ENCODE measurements at places on chromosomes 7 and 10. TPM values are rescaled to one million over a fixed set of nuclear protein-coding genes. Genes with fewer than 3 reads are reported as not detected.

The NT5C3A gene
- 26.7 TPM for total RNA-seq

GRCh38 chr10:45427262-45427969 lies 53.4 kb downstream of the ALOX5 start:
- no peak for DNase-seq

GRCh38 chr7:107958764-107959526 lies 44.0 kb downstream of the LAMB1 start:
- DNase-seq, result peak; percentile 53

The DEPP1 gene
- total RNA-seq, result 0.60 TPM

The NAT16 gene
- total RNA-seq, result not detected

DNA sequence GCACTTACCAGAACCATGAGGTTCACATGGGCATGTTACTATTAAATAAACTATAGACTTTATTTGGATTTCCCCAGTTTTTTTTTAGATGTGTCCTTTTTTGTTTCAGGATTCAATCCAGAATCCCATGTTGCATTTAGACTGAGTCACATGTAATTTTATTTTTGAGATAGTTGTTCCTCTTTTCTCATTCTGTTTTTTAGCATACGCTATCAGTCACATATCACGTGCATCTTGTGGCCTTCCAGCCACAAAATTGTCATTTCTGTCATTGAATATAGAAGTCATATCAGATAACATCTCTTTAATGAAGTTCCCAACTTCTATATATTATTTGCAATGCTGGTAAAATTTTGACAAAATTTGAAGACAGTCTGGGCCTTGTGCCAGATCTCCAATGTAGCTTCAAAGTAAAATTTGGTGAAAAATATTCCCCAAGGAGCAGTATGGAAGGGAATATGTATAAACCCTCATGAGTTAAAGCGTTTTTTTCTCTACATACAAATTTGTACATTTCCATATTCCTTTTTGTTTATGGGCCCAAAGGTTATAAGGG lies 132.3 kb upstream of the MKI67 start:
- no peak for DNase-seq

DNA sequence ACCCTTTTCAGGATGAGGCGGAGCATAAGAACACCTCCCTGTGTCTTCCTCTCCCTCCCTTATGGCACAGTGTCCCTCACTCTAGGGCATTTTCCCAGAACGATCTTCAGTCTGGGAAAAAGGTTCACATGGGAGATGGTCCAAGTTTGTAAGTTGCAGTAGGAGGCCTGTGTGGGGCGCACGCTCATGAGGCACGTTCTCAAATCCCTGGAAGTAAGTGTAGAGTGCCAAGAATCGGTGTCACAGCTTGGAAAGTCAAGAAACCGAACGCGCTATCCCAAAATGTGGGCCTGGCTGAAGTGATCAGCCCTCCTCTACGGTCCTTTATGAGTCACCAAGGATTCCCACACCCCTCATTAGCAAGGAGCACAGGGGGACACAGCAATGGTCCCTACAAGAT lies 23.9 kb upstream of the SMARCD3 start:
- DNase-seq, result no peak

The CPN1 gene
- not detected for total RNA-seq

The ST8SIA6 gene
- not detected for total RNA-seq

DNA sequence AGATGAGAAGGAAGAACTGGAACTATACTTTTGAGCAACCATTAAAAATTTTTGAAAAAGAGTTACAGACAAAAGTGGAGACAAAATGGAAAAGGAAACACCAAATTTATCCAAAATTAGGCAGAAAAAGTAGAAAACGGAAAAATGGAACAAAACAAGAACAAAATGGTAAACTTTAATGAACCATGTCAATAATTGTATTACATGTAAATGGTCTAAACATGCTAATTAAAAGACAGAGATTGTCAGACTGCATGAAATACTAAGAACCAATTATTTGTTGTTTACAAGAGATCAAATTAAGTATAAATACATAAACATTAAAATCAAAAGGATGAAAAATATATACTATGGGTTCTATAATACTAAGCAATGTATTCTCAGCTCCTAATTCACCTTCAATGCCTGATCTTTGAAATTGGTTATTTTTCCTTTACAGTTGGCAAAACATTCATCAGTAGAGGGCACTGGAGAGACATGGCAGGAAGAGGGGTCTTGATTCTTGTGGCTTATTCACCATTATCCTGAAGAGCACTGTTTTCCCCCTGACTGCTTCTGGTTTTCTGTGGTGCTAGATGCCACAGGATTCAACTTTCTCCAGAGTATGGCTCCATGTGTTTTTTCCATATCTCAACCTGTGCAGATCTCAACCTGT lies 124.9 kb downstream of the ELFN1 start:
- DNase-seq, result no peak

The HSPA12A gene
- 10.3 TPM for total RNA-seq

- no peak for DNase-seq
Observed at GRCh38 chr10:14379556-14380280, 49.0 kb upstream of the FRMD4A start.

DNA sequence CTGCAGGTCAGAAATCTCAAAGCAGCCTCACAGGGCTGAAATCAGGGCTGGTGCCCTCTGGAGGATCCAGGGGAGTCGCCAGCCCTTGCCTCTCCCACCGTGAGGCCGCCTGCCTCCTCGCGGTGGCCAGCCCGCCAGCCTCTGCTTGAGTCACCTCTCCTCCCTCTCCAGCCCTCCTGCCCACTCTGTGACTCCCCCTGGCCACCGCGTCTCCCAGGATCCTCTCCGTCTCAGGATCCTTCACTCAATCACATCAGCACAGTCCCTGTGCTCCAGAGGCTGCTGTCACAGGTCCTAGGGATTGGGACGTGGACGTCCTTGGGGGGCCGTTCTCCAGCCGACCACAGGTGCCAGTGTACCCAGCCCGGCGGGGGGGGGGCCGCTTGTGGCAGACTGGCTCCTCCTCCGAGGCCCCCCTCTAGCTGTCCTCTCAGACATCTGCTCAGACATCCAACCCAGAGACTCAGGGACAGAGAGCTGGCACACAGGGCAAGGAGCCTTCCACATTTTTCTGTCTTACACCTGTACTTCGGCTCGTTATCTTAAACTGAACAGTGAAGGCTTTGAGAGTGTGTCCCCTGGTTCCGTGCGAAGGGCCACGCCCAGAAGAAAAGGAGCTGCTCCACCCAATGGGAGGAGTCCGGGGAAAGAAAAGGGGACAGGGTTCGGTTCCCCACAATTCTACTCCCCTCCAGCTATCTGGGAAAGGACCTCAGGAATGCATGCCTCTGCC lies 9.4 kb upstream of the PPP2R2D start:
- DNase-seq, result no peak

The CTNNA3 gene
- 0.07 TPM for total RNA-seq

DNA sequence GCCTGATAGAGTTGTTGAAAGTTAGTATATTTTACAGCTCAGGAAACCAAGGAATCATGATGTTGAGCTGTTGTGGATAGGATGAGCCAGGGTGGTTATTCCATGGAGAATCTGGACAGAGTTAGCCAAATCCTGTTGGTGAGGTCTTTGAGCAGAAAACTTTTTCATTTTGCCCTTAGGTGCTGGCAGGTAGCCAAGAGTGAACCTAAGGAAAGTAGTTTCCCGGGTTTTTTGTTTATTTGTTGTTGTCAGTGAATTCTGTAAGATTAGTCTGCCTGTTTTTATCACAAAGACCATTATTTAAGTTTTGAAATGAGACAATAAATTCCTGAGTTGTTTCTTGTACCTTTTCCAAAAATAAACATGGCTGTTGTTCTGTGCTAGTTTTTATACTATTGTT lies 61.0 kb downstream of the GALNT11 start:
- no peak for DNase-seq

DNA sequence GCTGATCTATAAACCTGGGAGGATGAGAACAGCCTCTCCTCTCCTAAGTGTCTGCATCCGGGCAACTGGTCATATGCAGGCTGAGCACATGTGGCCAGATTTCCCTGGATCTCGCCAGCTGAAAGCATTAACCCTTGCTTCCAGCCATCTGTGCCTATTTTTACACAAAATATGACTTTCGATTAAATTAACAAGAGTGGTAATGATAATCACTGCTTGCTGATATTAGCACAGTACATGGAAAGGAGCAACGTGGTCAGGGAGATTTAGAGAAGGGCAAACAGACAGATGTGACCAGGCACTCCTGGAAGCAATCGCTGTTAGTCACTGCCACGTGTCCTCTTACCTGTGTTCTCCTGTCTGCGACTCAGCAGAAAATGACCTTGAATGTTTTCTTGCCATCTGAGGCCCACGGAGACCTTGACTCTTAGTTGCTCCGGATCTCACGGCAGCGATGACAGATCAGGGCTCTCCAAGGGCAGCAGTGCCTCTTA lies 59.5 kb upstream of the NPTX2 start:
- no peak for DNase-seq

- no peak for DNase-seq
Observed at GRCh38 chr10:110758128-110758765, 113.5 kb upstream of the PDCD4 start.

The RAB19 gene
- total RNA-seq, result 0.21 TPM

- no peak for DNase-seq
Observed at GRCh38 chr10:29895456-29895855, 163.9 kb downstream of the JCAD start.

The ASB13 gene
- total RNA-seq, result 15.6 TPM

- no peak for DNase-seq
Observed at GRCh38 chr7:45580053-45580872, 6.1 kb downstream of the ADCY1 start.

GRCh38 chr7:79749856-79750255 lies 296.4 kb upstream of the MAGI2 start:
- no peak for DNase-seq

DNA sequence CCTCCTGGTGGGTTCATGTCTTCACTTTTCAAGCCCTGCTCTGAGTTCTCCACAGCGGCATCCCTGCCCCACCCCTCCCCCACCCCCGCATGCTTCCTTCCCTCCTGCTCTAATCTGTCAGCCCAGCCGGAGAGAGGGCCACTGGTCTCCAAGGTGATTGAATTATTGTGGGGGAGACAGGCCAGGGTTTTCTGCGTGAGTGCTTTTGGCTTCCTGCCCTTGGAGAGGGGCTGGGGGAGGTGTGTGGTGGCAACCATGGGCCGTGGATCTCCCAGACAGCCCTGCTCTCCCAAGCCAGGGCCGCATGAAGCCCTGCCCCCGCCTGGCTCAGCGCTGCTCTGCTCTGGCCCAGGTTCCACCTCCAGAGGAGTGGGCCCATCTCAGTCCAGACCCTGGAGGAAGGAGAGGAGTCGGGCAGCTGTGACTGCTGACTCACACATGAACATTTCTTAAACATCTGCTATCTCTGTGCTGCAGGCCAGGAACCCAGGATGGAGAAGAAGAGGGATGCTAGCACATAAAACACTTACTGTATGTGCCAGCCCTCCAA lies 109.9 kb downstream of the ZMIZ1 start:
- no peak for DNase-seq

GRCh38 chr7:70259502-70259901 lies 661.2 kb downstream of the AUTS2 start:
- DNase-seq, result no peak

The AHR gene
- 18.4 TPM for total RNA-seq

GRCh38 chr10:36712695-36713094 lies 412.7 kb upstream of the ANKRD30A start:
- no peak for DNase-seq

DNA sequence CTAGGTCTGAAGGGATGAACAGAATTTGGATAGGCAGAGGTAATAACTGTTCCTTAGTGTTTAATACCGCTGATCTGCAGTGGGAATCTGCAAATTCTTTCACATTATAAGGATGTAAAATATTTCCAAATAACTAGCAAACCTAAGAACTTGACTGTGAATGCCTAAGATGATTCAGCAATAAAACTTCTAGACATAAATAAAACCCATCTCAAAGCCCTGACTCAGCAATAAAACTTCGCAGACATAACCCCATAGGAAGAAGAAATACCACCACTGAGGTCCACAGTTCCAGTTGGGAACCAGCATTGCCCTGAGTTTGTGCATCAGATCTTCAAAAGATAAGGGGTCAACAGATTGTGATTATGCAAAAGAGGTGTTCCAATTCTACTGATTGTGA lies 354.2 kb downstream of the GFRA1 start:
- no peak for DNase-seq

- DNase-seq, result peak; percentile 54
Observed at GRCh38 chr7:132221356-132221755, 354.9 kb downstream of the PLXNA4 start.

The KDM7A gene
- total RNA-seq, result 3.2 TPM

The NEUROD6 gene
- total RNA-seq, result not detected

The ADCYAP1R1 gene
- total RNA-seq, result not detected

- DNase-seq, result no peak
Observed at GRCh38 chr10:119640875-119641526, 10.2 kb upstream of the BAG3 start.

The ZNRF2 gene
- 7.3 TPM for total RNA-seq

The HSPA14 gene
- 23.6 TPM for total RNA-seq

DNA sequence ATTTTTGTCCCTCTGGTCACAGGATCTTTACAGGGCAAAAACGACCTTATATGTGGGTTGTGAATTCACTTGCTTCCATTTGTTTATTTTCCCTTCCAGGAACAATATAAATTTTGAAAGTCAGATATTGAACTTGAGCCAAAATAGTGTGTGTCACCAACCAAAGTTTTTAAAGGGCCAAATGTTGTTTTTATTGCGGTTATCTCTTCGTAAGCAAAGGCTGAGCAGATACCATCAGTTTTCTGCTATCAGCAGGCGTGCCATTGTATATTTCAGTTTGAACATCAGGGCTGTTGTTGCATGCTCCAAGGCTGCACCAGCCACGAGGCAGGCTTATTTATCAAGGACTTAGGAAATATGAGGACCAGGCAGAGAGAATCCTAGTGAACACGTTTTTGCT lies 160.3 kb downstream of the PAXIP1 start:
- DNase-seq, result no peak

DNA sequence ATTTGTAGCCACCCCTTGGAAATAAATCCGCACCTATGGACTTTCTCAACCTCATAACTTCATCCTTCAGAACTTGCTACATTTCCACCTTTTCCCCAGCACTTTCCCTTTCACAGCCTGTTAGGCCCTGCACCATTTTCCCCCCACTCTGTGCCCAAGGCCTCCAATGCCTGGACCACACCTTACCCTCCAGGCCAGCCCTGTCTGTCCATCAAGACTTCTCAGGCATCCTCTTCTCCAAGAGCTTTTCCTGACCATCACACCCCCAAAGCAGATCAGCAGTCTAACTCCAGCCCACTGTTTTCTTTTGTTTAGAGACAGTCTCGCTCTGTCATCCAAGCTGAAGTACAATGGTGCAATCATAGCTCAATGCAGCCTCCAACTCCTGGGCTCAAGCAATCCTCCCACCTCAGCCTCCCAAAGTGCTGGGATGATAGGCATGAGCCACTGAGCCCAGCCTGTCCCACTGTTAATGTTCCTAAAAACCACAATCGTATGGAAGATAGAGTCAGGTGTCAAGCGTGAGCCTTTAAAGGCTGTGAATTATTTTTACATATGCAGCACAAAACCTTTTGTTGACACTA lies 116.8 kb downstream of the PARD3 start:
- DNase-seq, result no peak
